ENCODE measurements at places on chromosomes 1 and 21.

GRCh38 chr1:221449801-221450470 is 292.0 kb downstream of the DUSP10 start:
- no peak for DNase-seq

DNA sequence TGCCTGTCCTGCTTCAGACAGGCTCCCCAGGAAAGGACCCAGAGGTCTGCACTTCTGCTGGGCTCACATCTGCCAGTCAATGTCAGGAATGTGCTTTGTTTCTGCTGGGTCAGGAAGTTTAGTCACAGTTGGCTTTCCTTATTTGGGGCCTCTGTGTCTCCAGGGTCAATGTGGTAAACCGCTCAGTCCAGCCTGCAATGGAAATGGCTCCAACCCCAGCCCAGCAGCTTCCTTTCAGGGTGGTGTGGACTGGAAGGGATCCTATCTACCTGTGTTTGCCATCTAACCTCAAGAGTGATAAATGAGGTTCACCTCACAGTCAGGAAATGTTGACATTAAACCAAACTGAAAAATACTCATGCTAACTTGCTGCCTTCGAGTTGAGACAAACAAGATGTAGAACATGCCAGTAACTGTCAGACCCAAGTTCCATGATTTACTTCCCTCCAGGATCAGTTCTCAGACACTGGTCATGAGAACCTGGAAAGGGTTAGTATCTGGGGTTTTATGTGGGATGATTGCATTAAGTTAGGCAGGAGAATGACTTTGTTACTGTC is 20.3 kb downstream of the ENO1 start:
- no peak for DNase-seq

GRCh38 chr1:107664982-107665925 is 299.7 kb downstream of the VAV3 start:
- DNase-seq: no peak

GRCh38 chr1:17640393-17640792 is 100.9 kb downstream of the ARHGEF10L start:
- DNase-seq: no peak
